ENCODE measurements at places on chromosomes 7 and 10.

- DNase-seq = no peak
These were observed 7.7 kb downstream of the PON2 start for GRCh38 chr7:95427166-95427565.

GRCh38 chr10:62978482-62978881 is 154.6 kb upstream of the NRBF2 start:
- DNase-seq = no peak

DNA sequence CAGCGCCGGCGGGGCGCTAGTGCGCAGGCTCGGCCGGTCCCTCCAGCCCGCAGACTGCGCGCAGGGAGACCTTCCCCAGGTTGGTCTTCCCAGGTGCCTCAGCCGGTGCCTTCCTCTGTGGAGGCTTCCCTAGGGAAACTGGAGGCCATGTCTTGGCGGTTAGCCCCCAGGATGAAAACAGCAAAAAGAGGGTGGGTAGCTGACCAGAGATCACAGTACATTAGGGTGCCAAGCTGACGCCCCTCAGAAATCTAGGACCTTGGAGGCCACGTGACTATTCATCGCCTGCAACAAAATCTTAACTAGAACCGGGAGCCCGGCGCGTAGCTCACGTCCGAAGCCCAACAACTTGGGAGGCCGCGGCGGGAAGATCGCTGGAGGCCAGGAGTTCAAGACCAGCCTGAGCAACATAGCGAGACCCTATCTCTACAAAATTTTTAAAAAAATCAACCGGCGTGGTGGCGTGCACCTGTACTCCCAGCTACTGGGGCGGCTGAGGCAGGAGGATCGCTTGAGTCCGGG is 327 bp upstream of the FIS1 start:
- DNase-seq = peak; percentile 93

- no peak for DNase-seq
These were observed 552.4 kb upstream of the KCND2 start for GRCh38 chr7:119720541-119720940.

- no peak for DNase-seq
These were observed 411 bp downstream of the BCCIP start for GRCh38 chr10:125823663-125824251.

- DNase-seq = no peak
These were observed 471.5 kb upstream of the NRG3 start for GRCh38 chr10:81403451-81403850.

DNA sequence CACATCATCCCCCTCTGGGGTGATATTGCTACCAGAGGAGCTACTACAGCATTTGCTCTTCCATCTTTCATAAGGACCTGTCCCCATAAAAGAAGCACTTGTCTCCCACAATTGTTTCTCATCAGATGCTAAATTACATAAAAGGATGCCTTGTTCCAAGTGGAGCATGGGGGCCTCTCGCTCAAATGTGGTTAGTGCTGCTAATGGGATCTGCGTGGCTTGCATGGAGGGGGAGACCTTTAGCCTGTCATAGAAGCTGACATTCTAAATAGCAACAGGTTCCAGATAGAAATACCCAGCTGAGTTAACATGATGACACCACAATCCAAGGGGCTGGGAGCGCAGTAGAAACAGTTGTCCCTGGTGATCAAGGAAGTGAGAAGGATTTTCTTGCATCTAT is 257.9 kb downstream of the SFMBT2 start:
- DNase-seq = no peak

DNA sequence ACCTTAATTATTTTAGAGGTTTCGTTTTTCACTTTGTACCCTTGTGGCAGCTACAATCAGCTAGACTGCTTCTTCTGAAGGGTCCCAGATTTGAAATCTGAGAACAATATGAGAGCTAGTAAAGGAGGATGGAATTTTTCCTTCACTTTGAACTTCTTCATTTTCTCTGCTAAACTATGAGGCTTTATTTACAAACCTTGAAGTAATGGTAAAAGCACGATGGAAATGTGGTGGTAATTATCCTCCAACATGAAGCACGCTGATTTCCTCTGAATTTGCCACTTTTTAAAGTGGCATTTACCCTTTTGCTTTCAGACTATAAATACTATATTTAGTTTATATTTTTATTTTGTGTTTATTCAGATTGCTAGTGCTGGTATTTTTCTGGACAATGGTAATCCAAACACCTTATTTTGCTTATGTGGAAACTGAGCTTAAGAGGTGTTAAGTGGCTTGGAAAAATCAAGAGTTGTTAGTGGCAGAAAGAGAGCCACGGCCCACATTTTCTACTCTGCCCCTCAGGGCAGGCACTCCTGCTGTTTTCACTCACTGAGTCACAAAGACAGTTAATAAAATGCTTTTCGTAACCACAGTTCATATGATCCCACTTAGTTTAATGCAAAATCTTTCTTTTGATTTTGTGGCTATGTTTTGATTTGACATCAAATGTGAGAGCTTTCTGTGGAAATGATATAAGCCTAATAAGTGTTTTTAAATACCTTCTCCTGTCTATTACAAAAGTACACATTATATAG is 2.7 kb downstream of the SSMEM1 start:
- peak; percentile 16 for DNase-seq

DNA sequence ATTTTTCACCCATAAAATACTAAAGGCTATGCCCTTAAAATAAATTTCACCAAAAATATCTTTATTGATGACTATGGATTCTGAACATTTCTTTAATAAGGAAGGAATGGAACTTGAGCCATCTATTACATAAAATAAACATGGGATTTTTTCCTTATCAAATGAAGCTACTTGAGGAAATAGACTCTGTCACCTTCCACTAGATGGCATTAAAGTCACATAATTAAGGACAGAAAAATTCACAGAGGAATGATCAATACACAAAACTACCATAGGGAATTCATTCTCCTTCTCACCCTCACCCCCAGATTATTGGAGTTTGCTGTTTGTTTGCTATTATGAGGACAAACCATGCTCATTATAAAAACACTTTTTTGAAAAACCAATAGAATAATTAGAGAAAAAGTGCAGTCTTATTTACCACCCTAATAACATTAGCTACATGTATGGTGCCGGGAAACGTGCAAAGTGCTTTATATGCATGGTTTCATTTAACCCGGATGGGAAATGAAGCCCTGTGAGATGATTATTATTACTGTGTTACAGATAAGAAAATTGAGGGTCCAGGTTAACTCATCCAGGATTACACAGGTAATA is 21.1 kb upstream of the FOXI2 start:
- no peak for DNase-seq

DNA sequence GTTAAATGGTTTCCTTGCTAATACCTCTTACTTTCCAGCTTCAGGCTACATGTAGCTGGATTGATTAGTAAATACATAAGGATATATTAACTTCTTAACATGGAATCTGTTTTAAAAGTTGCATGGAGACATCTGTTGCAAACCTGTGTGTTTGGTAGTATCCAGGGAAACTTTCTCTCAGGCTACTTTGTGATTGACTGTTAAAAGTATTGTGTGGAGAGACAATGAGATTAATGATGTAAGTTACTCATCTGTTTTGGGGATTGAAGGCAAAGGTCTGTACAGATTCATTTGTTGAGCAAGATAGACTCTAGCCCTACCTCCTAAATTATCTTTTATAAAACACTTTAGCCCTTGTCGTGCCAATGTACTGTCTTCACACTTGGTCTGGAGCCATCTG is 6.6 kb downstream of the CREB5 start:
- no peak for DNase-seq

- DNase-seq = no peak
These were observed 52.0 kb upstream of the GNA12 start for GRCh38 chr7:2896131-2896530.

DNA sequence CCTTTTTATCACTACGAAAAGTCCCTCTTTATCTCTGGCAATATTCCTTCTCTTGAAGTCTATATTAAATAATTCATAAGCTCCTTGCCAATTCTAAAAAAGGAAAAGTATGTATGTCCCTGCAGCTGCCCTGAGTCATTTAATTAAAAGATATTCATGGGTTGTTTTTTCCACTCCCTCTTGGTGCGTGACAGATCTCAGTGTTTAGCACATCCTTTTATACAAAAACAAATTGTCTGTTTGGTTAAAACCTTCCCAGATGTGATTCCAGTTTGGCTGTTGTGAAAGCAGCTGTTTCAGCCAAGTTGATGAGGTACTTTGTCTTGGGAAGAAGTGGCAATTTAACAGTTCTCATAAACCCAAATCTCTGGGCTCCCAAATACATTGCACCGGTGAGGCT is 33.8 kb upstream of the PRLHR start:
- DNase-seq = no peak

- no peak for DNase-seq
These were observed 166.6 kb upstream of the MKLN1 start for GRCh38 chr7:131161103-131161502.

DNA sequence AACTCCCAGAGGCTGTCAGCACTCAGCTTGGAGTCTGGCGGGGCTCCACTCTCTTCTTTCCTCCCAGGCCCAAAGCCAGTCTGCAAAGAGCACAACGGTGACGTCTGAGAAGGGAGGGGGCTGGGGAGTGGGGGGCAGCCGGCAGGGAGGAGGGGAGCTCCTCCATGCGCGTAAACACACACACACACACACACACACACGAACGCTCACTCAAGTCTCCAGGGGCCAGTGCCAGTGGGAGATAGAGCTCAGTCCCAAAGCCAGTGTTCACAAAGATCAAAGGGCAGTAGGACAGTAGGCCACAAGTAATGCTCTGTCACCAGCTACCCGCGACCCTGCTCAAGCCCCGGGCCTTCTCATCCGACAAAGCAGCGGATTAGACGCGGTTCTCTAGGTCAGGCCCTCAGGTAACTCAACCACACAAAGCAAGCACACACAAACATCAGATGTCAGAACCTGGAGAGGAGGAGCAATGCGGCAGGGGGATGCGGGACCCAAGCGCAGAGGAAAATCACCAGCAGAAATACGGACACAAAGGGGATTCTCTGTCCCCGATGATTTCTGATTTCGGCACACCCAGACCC is 19.9 kb downstream of the TCAF1 start:
- DNase-seq = no peak

GRCh38 chr7:101538596-101539459 is 90.3 kb downstream of the MYL10 start:
- peak; percentile 78 for DNase-seq

- DNase-seq = peak; percentile 97
These were observed at the start of gene MRPS24 for GRCh38 chr7:43869006-43869866. Gene MRPS24 (minus strand): TSS chr7:43869517. CDS start chr7:43869495, 22 bp downstream.

DNA sequence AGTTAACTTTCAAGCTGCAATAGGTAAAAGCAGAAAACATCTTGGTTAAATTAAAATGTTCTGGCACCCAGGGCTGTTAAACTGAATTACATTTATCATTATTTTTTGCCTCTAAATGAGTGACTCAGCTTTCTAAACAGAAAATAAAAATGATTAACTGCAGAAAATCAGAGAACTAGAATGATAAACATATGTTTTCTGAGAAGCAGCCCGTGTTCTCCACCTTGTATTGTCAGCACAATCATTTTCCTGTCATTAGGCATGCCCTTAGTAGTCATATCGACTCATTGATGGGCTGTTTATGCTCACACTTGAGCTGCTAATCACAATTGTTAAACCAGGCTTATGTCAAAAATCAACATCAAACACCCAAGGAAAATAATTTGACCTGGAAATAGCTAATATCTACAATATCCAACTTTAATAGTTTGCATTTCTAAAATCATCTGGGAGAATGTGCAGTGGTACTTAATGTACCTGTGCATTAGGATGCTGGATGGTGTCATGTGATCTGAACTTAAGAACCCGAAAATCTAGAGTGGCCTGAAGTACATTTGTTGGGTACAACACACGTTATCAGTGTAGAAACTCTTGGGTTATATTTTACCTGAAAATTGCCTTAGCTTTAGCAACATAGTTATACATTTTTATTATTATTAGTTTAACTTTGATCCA is 2.3 kb downstream of the MDFIC start:
- no peak for DNase-seq

GRCh38 chr10:89744026-89744425 is 42.6 kb downstream of the KIF20B start:
- no peak for DNase-seq

- peak; percentile 30 for DNase-seq
These were observed 86.6 kb downstream of the FRMD4A start for GRCh38 chr10:14244147-14244546.

DNA sequence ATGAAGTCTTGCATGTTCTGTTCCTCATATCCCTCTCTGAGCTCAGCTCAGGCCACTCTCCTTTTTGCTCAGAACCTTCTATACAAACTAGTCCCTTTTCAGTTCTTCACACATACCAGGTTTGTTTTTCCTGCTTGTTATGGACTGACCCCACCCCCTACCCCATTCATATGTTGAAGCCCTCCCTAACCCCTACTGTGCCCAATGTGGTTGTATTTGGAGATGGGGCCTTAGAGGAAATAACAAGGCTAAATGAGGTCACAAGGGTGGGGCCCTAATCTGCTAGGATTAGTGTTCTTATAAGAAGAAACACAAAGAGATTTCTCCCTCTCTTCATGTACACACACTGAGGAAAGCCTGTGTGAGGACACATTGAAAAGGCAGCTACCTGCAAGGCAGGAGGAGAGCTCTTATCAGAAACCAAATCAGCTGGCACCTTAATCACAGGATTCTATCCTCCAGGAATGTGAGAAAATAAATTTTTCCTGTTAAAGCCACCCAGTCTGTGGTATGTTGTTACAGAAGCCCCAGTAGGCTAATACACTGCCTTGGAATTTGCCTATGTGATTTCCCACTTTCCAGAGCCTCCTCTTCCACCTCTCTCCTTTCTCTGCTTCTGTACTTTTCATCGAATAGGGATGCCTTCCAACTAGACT is 67.3 kb upstream of the DNAJB12 start:
- no peak for DNase-seq

DNA sequence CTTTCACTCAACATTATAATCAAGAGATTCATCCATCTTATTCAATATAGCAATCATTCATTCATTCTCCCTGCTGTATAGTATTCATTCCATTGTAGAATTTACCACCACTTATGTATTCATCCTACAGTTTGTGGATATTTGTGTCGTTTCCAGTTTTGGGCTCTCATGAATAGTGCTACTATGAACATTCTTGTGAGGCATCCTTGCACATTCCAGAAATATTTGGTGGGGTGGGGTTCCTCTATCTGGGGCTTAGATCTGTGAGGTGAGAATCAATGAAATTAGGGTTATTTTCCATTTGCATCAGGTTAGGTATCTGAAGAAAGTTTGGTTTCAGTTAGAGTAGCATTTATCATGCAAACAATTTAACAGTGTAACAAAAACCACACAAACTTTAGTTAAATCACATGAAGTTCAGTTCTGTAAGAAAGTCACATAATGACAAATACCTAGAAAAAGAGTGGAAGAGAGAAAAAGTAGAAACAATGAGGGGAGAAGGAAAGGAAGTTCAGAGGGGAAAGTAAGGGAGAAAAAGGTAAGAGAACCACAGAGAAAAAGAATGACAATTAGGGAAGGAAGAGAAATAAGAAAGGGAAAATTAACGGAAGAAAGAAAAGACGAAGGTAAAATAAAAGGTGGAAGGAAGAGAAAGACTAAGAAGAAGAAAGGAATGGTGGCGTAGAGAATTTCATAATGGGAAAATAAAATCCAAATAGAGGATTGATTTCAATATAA is 25.3 kb upstream of the CBLL1 start:
- no peak for DNase-seq

DNA sequence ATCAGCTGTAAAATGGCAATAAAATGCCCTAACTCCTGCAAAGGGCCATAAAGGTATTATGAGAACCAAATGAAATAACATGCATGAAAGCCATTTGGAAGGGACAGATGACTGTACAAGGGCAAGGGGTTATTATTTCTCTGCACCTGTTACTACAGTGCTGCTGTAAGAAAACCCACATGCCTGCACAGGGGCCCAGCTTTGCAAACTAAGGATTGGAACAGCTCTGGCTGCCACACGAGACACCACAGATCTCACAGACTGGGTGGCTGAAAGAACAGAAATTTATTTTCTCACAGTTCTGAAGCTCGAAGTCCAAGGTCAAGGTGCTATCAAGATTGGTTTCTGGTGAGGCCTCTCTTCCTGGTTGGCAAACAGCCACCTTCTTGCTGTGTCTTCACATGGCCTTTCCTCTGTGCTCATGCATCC is 409.0 kb upstream of the NRP1 start:
- no peak for DNase-seq
